ENCODE measurements at places on chromosomes 13 and 19. TPM values are rescaled to one million over a fixed set of nuclear protein-coding genes. Genes with fewer than 3 reads are reported as not detected.
A peak's percentile ranks its signal among the peaks of the same experiment; 100 is the strongest.

GRCh38 chr13:24997367-24997967 lies 98.5 kb upstream of the PABPC3 start:
- DNase-seq: no peak

- DNase-seq: no peak
These were observed 1.3 kb downstream of the KLF16 start for GRCh38 chr19:1862068-1862423.

DNA sequence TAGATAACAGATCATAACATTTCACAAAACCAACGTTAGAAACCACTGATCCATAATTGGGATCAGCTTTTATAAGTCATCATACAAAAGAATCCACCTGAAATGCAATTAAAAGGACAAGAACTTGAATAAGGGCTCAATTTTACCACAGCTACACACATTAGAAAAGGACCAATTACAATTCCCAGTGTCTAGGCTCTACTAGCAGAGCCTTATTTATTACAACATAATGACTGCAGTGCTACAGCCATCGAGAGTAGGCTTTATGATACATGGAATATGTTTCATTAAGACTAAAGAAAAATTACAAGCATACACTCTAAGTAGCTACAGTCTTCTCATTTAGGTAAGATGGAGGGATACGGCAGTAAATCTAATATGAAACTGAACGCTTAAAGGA lies 2.9 kb downstream of the RBM26 start:
- no peak for DNase-seq

DNA sequence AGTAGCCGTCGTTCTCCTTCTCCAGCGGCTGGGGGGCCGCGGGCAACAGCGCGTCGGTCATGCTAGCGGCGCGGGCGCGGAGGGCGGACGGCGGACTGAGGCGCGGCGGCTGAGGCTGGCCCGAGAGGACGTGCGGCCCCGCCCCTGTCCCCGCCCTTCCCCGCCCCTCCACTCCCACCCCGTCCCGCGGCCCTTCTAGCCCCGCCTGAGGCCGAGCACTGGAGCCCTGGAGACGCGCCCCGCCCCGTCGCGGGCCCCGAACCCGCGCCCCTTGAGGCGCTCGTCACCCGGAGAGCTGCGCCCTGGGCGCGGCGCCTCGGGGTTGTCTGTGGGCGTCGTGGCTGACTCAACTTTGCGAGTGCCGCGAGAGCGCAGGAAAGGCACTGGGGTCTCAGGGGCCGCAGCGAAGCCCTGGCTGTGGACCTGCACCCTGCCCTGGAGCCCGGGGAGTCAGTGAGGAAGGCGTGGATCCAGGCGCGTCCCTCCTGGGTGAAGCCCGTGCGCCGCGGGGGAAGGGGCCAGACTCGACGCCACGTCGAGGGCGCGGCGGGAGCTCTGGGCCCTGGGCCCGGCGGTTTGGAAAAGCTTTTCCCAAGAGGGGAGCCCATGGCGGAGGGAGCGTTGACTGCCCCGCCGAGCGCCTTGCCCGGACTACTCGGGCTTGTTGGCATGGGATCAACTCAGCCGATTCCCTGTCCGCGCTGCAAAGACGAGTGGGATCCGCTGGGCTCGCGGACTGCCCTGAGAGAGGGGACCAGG lies at the start of gene RHPN2:
Gene RHPN2, minus strand, starts transcription at position 97 of the 759 bp plus-strand sequence. Its CDS starts 36 bp downstream, at position 61.
- DNase-seq: no peak

The LGALS14 gene
- 0.30 TPM for polyA plus RNA-seq

GRCh38 chr13:94938124-94938523 lies 225.8 kb upstream of the SOX21 start:
- no peak for DNase-seq

DNA sequence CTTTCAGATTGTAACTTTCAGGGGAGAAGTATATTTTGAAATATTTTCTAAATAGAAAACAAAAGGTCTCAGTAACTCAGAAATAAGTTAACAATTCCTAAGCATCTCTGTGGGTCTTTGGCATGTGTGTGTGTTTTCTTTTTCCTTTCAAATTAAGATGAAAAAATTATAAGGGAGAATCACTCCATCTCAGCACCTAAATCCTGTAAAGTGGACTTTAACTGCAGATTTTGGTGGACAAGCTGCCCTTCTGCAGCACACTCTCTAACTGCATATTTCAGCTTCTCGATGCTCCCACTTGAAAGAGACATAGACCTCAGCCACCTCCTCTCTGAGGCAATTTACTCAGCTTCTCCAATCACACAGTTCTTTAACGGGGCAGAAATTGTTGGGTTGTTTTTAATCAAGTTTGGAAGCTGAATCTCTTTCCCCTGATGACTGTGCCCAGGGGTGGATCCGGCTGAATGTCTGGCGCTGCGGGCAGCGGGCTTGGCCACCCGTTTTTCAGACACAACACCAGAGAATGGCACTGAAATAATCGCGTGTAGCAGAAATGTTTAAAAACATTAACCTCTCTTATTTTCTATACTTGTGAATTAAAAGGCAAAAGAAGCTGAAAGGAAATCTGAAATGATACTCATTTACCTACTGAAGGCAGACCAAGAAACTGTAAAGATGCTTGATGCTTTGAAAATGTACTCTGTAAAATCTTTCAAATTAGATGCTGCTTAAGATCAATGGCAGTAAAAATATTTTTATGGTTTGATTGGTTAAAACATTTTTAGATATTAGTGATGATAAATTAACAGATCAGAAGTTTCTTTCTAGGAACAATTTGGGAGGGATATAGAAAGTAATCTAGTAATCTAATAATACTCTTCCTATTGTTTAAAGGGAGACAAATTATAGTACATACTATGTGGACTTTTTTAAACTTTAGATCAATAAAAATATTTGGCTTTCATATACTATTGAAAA lies 12.4 kb downstream of the ZIC2 start:
- DNase-seq: no peak

- no peak for DNase-seq
These were observed 2.1 kb downstream of the NECTIN2 start for GRCh38 chr19:44848036-44848811.

- DNase-seq: peak; percentile 32
These were observed 24.9 kb downstream of the EPS15L1 start for GRCh38 chr19:16446724-16447368.

- no peak for DNase-seq
These were observed 877 bp upstream of the N4BP2L1 start for GRCh38 chr13:32428581-32429432.
